Activated CD8-positive, alpha-beta T cell treated with anti-CD3 and anti-CD28 coated beads for 36 hours (primary cell): ENCODE measurements at places on chromosomes 1 and 21. TPM values are rescaled to one million over a fixed set of nuclear protein-coding genes. Genes with fewer than 3 reads are reported as not detected.

Gene IVL
- not detected for total RNA-seq

Gene SELP
- total RNA-seq: 0.50 TPM

Gene TNFRSF1B
- 173 TPM for total RNA-seq

Gene OR2T35
- total RNA-seq: not detected

Gene JUN
- total RNA-seq: 53.2 TPM

Gene TBX15
- not detected for total RNA-seq

Gene GBP6
- total RNA-seq: 0.61 TPM

Gene FCRL4
- not detected for total RNA-seq

- H3K4me1 ChIP-seq: no peaks in the 10 kb centered on the region
- H3K4me3 ChIP-seq: no peak overlapping the region
- no peak overlapping the region for H3K27ac ChIP-seq
Observed at GRCh38 chr1:18882486-18882885, 19.9 kb downstream of the ALDH4A1 start.

- no peak for DNase-seq
- peaks cover 49% of the 10 kb centered on the region for H3K4me1 ChIP-seq
- H3K27ac ChIP-seq: peak overlapping the region; percentile 91
- H3K36me3 ChIP-seq: no peaks in the 10 kb centered on the region
Observed at GRCh38 chr1:46615088-46615487, 1.5 kb downstream of the MOB3C start.

GRCh38 chr1:8723010-8723409 is 94.4 kb downstream of the RERE start:
- no peak for DNase-seq
- H3K36me3 ChIP-seq: no peaks in the 10 kb centered on the region
- H3K27ac ChIP-seq: no peak overlapping the region
- peaks cover 17% of the 10 kb centered on the region for H3K4me1 ChIP-seq
- H3K27me3 ChIP-seq: no peaks in the 10 kb centered on the region

- no peaks in the 10 kb centered on the region for H3K36me3 ChIP-seq
- no peak for DNase-seq
- no peak overlapping the region for H3K4me3 ChIP-seq
- no peaks in the 10 kb centered on the region for H3K4me1 ChIP-seq
Observed at GRCh38 chr1:113552244-113552643, 161.9 kb downstream of the MAGI3 start.

DNA sequence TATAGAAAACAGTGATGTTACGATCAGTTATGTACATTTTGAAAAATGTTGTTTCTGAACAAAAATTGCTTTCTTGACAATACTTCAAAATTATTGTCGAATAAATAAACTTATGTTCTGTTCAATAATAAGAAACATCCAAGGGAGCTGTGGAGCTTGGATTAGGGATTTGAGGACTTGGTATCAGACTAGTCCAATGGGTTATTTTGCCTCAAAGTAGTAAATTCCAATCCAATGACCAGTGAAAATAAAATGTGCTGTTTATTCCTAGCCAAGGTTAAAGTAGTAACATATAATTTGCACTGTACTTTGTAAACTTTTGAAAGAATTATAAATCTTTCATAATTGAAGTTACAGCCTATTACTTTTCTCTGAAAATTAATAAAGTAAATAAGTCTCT is 79.1 kb upstream of the IVNS1ABP start:
- no peaks in the 10 kb centered on the region for H3K4me1 ChIP-seq
- H3K4me3 ChIP-seq: no peak overlapping the region
- H3K27me3 ChIP-seq: no peaks in the 10 kb centered on the region
- no peak overlapping the region for H3K27ac ChIP-seq
- H3K36me3 ChIP-seq: no peaks in the 10 kb centered on the region
- DNase-seq: no peak

DNA sequence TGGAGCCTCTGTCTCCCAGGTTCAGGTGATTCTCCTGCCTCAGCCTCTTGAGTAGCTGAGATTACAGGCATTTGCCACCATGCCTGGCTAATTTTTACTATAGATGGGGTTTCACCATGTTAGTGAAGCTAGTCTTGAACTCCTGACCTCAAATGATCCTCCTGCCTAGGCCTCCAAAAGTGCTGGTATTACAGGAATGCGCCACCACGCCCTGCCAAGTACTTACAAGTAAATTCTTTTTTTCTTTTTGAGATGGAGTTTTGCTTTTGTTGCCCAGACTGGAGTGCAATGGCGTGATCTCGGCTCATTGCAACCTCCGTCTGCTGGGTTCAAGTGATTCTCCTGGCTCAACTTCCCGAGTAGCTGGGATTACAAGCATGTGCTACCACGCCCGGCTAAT is 42.5 kb downstream of the RPRD2 start:
- peak overlapping the region; percentile 35 for H3K27ac ChIP-seq
- H3K36me3 ChIP-seq: peaks cover 1% of the 10 kb centered on the region
- H3K4me3 ChIP-seq: no peak overlapping the region
- no peak for DNase-seq
- peaks cover 41% of the 10 kb centered on the region for H3K4me1 ChIP-seq
- no peaks in the 10 kb centered on the region for H3K27me3 ChIP-seq

GRCh38 chr1:85495556-85495955 is 30.6 kb upstream of the DDAH1 start:
- H3K36me3 ChIP-seq: no peaks in the 10 kb centered on the region
- no peak overlapping the region for H3K4me3 ChIP-seq
- DNase-seq: no peak
- H3K4me1 ChIP-seq: no peaks in the 10 kb centered on the region
- no peak overlapping the region for H3K27ac ChIP-seq

DNA sequence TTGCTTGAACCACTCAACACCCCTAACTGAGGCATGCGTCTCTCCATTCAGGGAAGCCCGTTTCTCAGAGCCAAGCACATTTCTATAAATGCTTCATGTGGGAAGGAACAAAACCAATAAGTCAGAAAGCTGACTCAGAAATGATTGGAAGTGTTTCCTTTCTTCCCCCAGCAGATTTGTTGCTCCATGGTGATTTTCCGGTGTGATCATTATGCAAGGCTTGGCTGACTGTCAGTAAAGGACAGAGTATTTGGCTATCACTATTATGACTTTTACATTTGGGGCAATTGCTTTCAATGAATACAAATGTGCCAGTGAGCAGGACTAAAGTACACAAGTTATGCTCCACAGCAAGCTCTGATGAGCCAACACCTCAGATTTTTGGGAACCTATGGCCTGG is 53.3 kb upstream of the ZC3H11B start:
- H3K4me1 ChIP-seq: no peaks in the 10 kb centered on the region
- DNase-seq: no peak
- no peaks in the 10 kb centered on the region for H3K36me3 ChIP-seq
- H3K27ac ChIP-seq: no peak overlapping the region

- H3K27ac ChIP-seq: no peak overlapping the region
- no peak for DNase-seq
- H3K36me3 ChIP-seq: no peaks in the 10 kb centered on the region
- no peak overlapping the region for H3K4me3 ChIP-seq
Observed at GRCh38 chr1:83923553-83923952, 75.4 kb downstream of the TTLL7 start.

- no peak overlapping the region for H3K27ac ChIP-seq
- DNase-seq: no peak
- H3K4me3 ChIP-seq: no peak overlapping the region
- H3K36me3 ChIP-seq: no peaks in the 10 kb centered on the region
Observed at GRCh38 chr1:45134461-45134873, 71.9 kb downstream of the ZSWIM5 start.

GRCh38 chr21:28160378-28160777 is 832.3 kb downstream of the LTN1 start:
- DNase-seq: no peak
- no peaks in the 10 kb centered on the region for H3K27me3 ChIP-seq
- H3K4me3 ChIP-seq: no peak overlapping the region
- no peak overlapping the region for H3K27ac ChIP-seq
- H3K36me3 ChIP-seq: no peaks in the 10 kb centered on the region

GRCh38 chr1:228792601-228793000 is 57.3 kb downstream of the RHOU start:
- H3K27ac ChIP-seq: no peak overlapping the region
- no peaks in the 10 kb centered on the region for H3K27me3 ChIP-seq
- no peak for DNase-seq
- H3K4me3 ChIP-seq: no peak overlapping the region
- H3K36me3 ChIP-seq: no peaks in the 10 kb centered on the region
- peaks cover 12% of the 10 kb centered on the region for H3K4me1 ChIP-seq

GRCh38 chr1:61338899-61339298 is 256.5 kb downstream of the NFIA start:
- DNase-seq: no peak
- no peaks in the 10 kb centered on the region for H3K4me1 ChIP-seq
- H3K4me3 ChIP-seq: no peak overlapping the region
- H3K36me3 ChIP-seq: no peaks in the 10 kb centered on the region
- H3K27ac ChIP-seq: no peak overlapping the region

- peak overlapping the region; percentile 92 for H3K27ac ChIP-seq
- peak overlapping the region; percentile 97 for H3K4me3 ChIP-seq
- H3K4me1 ChIP-seq: peaks cover 42% of the 10 kb centered on the region
- DNase-seq: no peak
Observed at GRCh38 chr1:185046668-185047067, 1.3 kb downstream of the RNF2 start.

GRCh38 chr1:169872906-169873305 is 20.8 kb downstream of the SCYL3 start:
- H3K27ac ChIP-seq: no peak overlapping the region
- peaks cover 5% of the 10 kb centered on the region for H3K4me1 ChIP-seq
- H3K4me3 ChIP-seq: no peak overlapping the region
- H3K27me3 ChIP-seq: no peaks in the 10 kb centered on the region

GRCh38 chr1:116127123-116127847 is 16.1 kb downstream of the MAB21L3 start:
- H3K4me3 ChIP-seq: no peak overlapping the region
- no peaks in the 10 kb centered on the region for H3K36me3 ChIP-seq
- H3K27ac ChIP-seq: peak overlapping the region; percentile 8
- peaks cover 43% of the 10 kb centered on the region for H3K4me1 ChIP-seq
- peaks cover 19% of the 10 kb centered on the region for H3K27me3 ChIP-seq
- DNase-seq: peak; percentile 58

GRCh38 chr21:28516991-28517592 is 475.6 kb downstream of the LTN1 start:
- no peak overlapping the region for H3K27ac ChIP-seq
- H3K4me1 ChIP-seq: peaks cover 2% of the 10 kb centered on the region
- DNase-seq: peak; percentile 81
- no peaks in the 10 kb centered on the region for H3K36me3 ChIP-seq

- no peak overlapping the region for H3K27ac ChIP-seq
- H3K36me3 ChIP-seq: peaks cover 11% of the 10 kb centered on the region
- no peak for DNase-seq
Observed at GRCh38 chr1:92505015-92505692, 18.4 kb upstream of the GFI1 start.

- peak; percentile 83 for DNase-seq
- H3K27me3 ChIP-seq: no peaks in the 10 kb centered on the region
- H3K27ac ChIP-seq: no peak overlapping the region
- peaks cover 4% of the 10 kb centered on the region for H3K4me1 ChIP-seq
- no peak overlapping the region for H3K4me3 ChIP-seq
Observed at GRCh38 chr1:3910857-3911845, 11.1 kb upstream of the C1orf174 start.

- no peak overlapping the region for H3K4me3 ChIP-seq
- peaks cover 5% of the 10 kb centered on the region for H3K27me3 ChIP-seq
- H3K4me1 ChIP-seq: peaks cover 55% of the 10 kb centered on the region
- no peak overlapping the region for H3K27ac ChIP-seq
- DNase-seq: no peak
- H3K36me3 ChIP-seq: no peaks in the 10 kb centered on the region
Observed at GRCh38 chr1:172720339-172720738, 61.4 kb downstream of the FASLG start.

- H3K4me1 ChIP-seq: peaks cover 15% of the 10 kb centered on the region
- H3K27me3 ChIP-seq: no peaks in the 10 kb centered on the region
- H3K36me3 ChIP-seq: peaks cover 48% of the 10 kb centered on the region
Observed at GRCh38 chr1:200975458-200975857, 48.1 kb downstream of the KIF21B start.

GRCh38 chr1:156100205-156100995 is 14.1 kb upstream of the LMNA start:
- H3K36me3 ChIP-seq: no peaks in the 10 kb centered on the region
- H3K4me3 ChIP-seq: no peak overlapping the region
- peak overlapping the region; percentile 11 for H3K27ac ChIP-seq
- no peak for DNase-seq
- H3K27me3 ChIP-seq: peaks cover 11% of the 10 kb centered on the region

DNA sequence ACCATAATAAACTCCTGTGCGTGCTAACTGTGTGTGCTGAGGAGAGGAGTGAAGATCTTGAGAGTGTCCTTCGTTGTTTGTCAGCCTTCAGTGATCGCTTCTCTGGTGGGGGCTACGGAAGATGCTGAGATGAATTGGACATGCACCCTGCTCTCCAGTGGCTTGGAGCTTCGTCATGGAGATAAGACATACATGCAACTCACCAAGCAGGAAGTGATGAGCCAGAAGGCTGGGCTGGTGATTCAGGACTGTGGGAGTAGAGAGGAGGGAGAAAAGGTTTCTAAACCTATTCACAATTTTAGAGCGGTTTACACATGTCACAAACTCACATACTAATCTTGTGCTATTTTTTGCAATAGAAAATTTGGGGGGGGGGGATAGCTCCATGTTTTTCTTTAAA is 128.9 kb upstream of the ADAR start:
- H3K4me3 ChIP-seq: no peak overlapping the region
- H3K27ac ChIP-seq: peak overlapping the region; percentile 72
- peaks cover 38% of the 10 kb centered on the region for H3K4me1 ChIP-seq
- peaks cover 9% of the 10 kb centered on the region for H3K27me3 ChIP-seq
- no peaks in the 10 kb centered on the region for H3K36me3 ChIP-seq
- DNase-seq: peak; percentile 75

DNA sequence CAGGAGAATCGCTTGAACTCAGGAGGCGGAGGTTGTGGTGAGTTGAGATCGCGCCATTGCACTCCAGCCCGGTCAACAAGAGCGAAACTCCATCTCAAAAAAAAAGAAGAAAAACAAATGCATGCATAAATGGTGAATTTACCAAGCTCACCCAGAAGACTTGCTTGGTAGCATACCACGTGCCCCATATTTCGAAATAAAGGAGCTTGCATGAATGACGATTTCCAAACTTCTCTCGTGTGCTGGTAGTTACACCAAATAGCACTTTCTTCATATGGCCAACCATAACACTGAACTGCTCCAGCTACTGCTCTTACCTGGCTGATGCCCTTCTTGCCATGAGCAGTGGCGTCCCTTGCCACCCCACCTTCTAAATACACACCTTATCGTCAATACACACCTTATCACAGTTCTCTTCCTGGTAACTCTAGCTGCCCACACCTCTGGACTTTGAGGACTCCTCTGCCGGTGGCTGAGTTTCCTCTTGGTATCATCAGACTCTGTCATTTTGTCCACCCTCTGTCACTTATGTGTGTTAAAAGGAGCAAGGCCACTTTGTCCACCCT is 2.8 kb downstream of the DOP1B start:
- no peak overlapping the region for H3K27ac ChIP-seq
- no peak for DNase-seq
- no peaks in the 10 kb centered on the region for H3K27me3 ChIP-seq
- peaks cover 3% of the 10 kb centered on the region for H3K36me3 ChIP-seq
- no peak overlapping the region for H3K4me3 ChIP-seq

DNA sequence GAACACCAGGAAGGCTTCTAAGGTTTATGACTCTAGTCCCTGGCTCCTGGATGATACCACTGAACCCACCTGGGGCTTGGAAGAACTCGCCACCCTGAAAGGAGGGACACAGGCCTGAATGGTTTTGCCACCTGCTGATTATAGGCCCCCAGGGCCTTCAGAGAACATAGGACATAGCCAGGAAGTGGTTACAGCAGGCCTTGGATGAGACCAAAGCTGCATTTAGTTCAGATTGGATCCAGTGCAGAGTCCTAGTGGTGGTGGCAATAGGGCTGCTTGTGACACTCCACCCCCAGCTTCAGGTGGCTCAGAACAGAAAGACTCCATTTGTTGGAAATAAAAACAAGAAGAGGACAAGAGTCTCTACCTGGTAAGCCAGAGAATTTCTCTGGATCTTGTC is 101.6 kb upstream of the PLPPR5 start:
- H3K27me3 ChIP-seq: no peaks in the 10 kb centered on the region
- H3K27ac ChIP-seq: no peak overlapping the region
- peaks cover 10% of the 10 kb centered on the region for H3K4me1 ChIP-seq
- no peak overlapping the region for H3K4me3 ChIP-seq
